Fibroblast of the aortic adventitia (primary cell): ENCODE measurements at places on chromosomes 1 and 21. TPM values are rescaled to one million over a fixed set of nuclear protein-coding genes. Genes with fewer than 3 reads are reported as not detected.

DNA sequence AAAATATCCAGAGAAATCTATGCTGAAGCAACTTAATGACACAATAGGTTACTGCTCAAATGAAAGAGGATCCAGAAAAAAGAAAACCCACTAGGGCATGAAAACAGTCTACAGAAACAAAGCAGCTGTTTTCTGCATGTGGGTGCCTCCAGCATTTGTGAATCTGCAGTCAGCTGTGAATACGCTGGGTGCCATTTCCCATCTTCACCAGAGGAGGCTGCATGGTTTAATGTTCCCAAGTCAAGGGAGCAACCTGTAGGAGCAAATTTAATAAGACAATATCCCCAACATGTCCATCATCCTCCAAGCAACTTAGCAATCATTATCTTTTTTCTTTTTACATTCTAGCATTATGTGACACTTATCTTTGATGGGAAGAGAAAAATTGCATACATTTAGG lies 396.6 kb downstream of the BRINP2 start:
- DNase-seq, result peak; percentile 14

DNA sequence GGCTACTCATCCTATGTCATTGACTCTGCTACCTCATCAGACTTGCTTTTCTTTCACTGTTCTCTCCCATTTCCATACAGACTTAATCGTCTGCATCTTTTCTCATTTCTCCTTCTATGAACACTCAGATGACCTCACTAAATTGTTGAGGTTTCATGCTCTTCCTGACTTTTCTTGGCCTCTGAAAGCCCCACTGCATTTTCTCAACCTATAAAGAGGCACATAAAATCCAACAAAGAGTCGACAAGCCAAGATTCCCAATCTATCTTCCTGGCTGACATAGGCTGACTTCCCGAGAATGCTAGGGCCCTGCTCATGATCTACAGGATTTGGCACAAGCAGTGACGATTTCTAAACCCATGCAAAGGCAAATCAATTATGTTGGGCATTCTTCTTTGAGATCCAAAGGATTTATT lies 280.8 kb upstream of the DPYD start:
- DNase-seq, result peak; percentile 89

- no peak for DNase-seq
These were observed 123.7 kb upstream of the DEPDC1 start for GRCh38 chr1:68620571-68620970.

GRCh38 chr21:46161633-46162592 lies 6.5 kb upstream of the FTCD start:
- no peak for DNase-seq

DNA sequence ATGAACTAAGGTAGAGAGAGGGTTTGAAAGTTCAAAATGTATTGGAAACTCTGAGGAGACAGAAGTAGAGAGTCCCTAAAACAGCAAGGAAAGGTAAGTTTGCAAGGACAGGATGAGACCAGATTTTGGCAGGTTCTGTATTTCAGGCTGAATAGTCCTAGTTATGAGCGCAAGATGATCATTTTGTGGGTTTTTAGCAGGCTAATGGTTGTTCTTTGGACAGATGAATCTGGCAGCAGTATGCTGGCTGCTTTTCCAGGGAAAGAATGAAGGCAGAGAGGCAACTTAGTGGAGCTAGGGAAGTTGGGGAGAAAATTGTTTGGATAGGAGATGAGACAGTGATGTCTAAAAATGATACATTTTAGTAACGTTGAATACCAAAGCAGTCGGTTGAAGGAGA lies 243.5 kb upstream of the NRIP1 start:
- DNase-seq, result no peak

DNA sequence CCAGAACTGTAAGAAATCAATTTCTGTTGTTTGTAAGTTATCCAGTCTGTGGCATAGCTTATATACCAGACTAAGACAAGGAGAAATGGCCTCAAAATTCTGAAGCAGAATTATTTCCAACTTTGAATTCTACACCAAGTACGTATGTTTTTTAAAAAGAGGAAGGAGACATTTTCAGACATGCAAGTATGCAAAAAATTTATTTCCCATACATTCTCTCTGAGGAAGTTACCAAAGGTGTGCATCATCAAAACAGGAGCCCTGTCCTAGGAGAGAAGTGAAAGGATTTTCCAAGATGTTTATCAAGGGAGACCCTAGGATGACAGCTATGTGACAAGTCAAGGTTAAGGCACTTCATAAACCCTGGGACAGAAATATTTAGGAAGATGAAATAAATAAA lies 49.3 kb upstream of the RABGAP1L start:
- no peak for DNase-seq

The KCNE1 gene
- total RNA-seq, result 0.09 and 0.74 TPM in 2 replicates

The PGD gene
- 108 and 494 TPM in 2 replicates for total RNA-seq

- DNase-seq, result peak; percentile 18
These were observed 214.6 kb downstream of the TRABD2B start for GRCh38 chr1:47782414-47783166.

DNA sequence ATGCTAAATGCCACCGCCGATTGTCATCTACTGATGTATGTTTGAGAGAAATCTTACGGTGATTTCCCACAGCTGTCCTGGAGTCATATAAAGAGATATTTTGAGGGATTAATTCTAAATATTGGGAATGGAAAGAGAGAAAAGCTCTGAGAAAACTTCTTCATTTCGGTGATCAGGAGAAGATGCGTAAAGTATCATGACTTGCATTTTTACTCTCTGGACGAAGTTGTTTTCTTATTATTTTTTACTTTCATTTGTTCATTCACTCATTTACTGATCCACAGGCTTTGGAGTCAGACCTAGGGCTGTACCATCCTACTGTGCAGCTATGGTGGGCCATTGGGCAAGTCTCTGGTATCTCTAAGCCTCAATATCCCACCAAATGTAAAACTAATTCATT lies 58.4 kb upstream of the RUNX1 start:
- no peak for DNase-seq

DNA sequence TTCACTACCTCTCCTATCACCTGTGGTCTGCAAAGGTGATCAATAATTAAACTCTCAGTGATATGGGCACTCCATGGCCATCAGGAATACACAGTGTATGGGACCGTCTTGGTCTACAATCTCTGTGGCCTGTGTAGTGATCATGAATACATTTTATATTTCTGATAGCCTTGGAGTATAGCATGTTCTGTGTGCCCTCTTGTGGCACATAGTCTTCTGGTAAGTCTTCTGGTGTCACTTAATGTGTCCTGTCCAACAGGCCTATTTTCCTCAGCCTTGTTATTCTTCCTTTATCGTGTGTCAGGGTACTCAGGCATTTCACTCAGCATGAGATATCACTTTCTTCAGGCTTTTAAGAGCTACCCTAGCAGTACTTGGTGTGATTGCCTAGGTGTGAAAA lies 393.6 kb downstream of the AGBL4 start:
- no peak for DNase-seq

The SERTAD4 gene
- 16.7 TPM in 1 of 2 replicates, not detected in the other for total RNA-seq

The ATP1A4 gene
- total RNA-seq, result not detected in 2 replicates
